Mesenchymal stem cell (in vitro differentiated cells and primary cell): ENCODE measurements at places on chromosomes 11 and 22.

DNA sequence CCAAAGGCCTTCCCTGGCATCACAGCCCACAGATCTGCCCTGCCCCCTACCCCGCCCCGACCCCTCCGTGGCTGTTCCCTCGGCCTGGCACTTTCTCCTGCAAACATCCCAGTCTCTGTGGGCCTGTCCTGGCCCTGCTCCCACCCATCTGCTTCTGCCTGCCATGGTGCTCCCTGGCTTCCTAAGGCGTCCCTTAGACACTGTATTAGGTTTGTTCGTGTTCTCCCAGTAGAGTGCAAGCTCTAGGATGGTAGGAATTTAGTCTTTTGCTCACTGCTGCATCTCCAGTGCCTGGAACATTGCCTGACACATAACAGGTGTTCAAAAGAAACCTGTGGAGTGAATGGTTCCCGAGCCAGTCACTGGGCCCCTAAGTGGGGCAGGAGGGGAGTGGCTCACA is 69.6 kb upstream of the PITPNB start:
- no peaks in the 10 kb centered on the region for H3K27me3 ChIP-seq
- H3K36me3 ChIP-seq = peaks cover 59% of the 10 kb centered on the region
- H3K4me3 ChIP-seq = no peak overlapping the region

- DNase-seq = peak; percentile 38
- H3K27ac ChIP-seq = no peak overlapping the region
- H3K36me3 ChIP-seq = no peaks in the 10 kb centered on the region
- H3K27me3 ChIP-seq = no peaks in the 10 kb centered on the region
- no peak overlapping the region for H3K4me3 ChIP-seq
- no peaks in the 10 kb centered on the region for H3K4me1 ChIP-seq
Measured at GRCh38 chr11:10441091-10441490, 14.0 kb upstream of the AMPD3 start.

DNA sequence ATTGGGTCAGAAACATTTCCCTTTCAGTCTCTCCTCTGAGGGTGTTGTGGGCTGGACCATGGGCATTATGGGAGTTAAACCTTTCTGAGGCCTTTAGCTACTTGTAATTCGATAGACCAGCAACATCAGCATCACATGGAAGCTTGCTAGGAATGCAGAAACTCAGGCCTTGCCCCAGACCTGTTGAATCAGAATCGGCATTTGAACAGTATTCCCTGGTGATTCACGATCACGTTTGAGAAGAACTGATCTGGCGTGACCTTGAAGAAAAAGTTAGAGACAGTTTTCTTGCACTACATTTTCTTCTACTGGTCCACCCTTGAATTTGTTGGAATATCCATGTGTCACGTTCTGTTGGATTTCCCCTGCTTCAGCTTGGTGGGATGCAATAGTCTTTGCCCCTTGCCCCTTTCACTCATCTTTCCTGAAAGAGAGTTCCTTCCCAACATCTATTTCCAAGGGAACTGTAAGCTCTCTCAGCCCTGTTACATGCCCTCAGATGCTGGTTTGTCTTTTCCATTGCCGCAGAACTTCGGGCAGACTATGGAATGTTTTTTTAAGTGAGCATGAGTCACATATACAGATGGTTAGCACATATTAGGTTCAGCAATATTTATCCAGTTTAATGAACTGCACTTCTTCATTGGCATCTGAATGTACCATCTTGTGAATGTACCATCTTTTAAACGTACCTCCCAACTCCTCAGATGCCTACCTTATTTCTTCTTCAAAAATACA is 23.9 kb downstream of the EHF start:
- H3K27ac ChIP-seq = peak overlapping the region; percentile 88
- H3K36me3 ChIP-seq = no peaks in the 10 kb centered on the region
- H3K4me1 ChIP-seq = peaks cover 19% of the 10 kb centered on the region
- no peak overlapping the region for H3K4me3 ChIP-seq

DNA sequence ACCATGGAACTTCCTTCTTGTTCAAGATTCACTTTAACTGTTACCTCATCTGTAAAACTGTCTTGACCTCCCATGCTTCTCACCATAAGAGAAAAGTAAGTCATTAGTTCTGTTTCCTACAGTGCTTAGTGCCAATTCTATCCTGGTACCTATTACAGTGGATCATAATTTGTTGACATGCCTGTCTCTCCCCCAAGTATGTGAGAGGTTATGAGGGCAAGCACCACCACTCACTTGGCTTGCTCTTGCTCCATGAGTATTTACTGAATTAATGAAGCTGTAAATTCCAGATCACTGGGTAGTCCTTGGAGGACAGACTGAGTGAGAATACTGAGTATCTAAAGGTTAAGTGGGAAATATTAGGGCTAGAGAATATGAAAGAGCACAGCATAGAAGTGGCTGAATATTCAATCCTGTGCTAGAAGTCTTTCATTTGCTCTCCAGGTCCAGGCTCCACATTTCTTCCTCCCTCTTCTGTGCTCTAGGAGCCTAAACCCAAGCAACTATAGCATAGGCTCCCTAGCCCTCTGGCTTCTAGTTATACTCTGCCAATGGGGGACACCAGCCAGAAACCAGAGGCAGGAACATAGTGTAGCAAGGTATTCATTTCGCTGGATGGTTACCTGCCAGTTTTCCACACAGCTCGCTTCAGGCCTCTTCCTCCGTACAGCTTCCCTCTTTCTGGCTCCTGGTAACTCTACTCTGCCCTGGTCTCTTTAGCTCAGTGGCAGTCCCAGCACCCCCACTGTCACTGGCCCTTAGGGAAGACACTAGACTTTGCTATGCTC is 118.2 kb upstream of the SLC5A12 start:
- no peaks in the 10 kb centered on the region for H3K27me3 ChIP-seq
- H3K27ac ChIP-seq = peak overlapping the region; percentile 38
- no peak for DNase-seq
- no peak overlapping the region for H3K4me3 ChIP-seq
- peaks cover 3% of the 10 kb centered on the region for H3K4me1 ChIP-seq

GRCh38 chr11:108752297-108752751 is 87.5 kb downstream of the DDX10 start:
- no peaks in the 10 kb centered on the region for H3K4me1 ChIP-seq
- no peak overlapping the region for H3K4me3 ChIP-seq
- no peak for DNase-seq
- H3K27me3 ChIP-seq = no peaks in the 10 kb centered on the region
- H3K27ac ChIP-seq = no peak overlapping the region
- no peaks in the 10 kb centered on the region for H3K36me3 ChIP-seq

DNA sequence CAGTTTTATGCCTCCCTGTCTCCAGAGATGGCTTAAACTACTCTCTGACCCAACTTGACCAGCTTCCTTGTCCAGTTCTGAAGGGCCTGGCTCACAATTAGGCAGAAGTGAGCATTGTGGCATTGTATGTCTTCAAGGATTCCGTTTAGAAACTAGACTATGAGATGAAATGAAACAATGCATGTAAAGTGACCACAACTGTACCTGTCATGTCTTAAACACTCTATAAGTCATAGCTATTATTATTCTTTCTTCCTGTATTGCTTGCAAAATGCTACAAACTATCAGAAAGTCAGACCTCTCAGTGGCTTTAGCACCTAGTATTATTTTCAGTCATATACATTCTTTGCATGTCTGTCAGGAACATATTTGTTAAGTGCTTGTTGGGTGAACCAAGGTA is 127.9 kb upstream of the MTMR2 start:
- no peaks in the 10 kb centered on the region for H3K36me3 ChIP-seq
- H3K4me1 ChIP-seq = peaks cover 5% of the 10 kb centered on the region
- no peak overlapping the region for H3K27ac ChIP-seq
- H3K4me3 ChIP-seq = no peak overlapping the region
- DNase-seq = no peak

- H3K4me1 ChIP-seq = peaks cover 9% of the 10 kb centered on the region
- H3K4me3 ChIP-seq = no peak overlapping the region
- peaks cover 97% of the 10 kb centered on the region for H3K36me3 ChIP-seq
- no peak for DNase-seq
Measured at GRCh38 chr11:2961080-2961479, 31.0 kb downstream of the NAP1L4 start.

DNA sequence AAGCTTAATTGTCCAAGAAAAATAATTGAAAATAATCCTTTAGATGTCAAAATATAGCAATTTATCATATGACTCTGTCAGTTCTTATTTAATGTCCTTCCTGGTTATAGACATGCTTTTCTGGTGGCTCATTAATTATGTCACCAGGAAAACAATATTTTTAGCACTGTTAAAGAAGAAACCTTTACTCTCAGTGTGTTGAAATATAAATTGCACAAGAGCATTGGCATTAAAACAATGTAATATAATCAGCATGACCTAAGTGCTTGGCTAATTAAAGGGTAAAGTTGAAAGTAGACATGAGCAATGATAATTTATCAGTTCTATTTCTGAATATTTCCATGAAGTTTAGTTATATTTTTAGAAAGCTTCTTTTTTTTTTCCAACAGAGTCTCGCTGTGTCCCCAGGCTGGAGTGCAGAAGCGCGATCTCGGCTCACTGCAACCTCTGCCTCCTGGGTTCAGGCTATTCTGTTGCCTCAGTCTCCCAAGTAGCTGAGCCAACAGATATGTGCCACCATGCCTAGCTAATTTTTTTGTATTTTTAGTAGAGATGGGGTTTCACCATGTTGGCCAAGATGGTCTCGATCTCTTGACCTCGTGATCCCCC is 232.3 kb downstream of the JRKL start:
- no peak overlapping the region for H3K27ac ChIP-seq
- no peaks in the 10 kb centered on the region for H3K36me3 ChIP-seq
- no peak overlapping the region for H3K4me3 ChIP-seq

DNA sequence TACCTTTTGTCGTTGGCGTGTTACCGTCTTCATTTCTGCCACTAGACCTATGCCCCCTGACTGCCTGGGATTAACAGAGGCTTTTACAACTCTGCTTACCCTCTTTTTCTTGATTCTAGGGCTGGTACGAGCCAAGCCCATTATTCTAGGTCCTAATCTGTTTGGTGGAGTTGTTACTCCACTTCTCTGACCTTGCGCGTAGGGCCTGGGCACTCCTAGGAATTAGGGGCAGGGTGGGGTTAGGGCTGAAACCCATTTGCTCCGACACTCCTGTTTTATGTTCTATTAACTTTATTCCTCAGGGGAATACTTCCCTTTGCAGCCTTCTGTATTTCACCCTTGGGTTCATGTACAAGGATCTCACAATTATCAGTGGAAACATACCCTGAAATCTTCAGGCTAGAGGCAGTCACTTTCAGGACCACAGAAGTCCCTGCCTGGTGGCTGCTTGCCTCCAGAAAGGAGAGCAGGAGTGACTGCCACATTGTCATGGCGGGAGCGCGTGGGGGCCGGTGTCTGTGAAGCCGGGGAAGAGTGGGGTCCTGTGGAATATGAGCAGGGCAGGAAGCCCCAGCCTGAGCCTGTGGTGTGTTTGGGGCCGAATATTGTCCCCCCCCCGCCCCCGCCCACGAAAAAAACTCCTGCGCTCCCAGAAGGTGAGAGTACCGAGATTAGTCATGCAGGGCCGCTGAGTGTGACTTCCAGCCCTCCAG is 731 bp upstream of the SLC37A2 start:
- H3K4me1 ChIP-seq = peaks cover 14% of the 10 kb centered on the region
- DNase-seq = peak; percentile 11
- H3K27me3 ChIP-seq = no peaks in the 10 kb centered on the region
- H3K36me3 ChIP-seq = no peaks in the 10 kb centered on the region
- H3K4me3 ChIP-seq = peak overlapping the region; percentile 89
- no peak overlapping the region for H3K27ac ChIP-seq

DNA sequence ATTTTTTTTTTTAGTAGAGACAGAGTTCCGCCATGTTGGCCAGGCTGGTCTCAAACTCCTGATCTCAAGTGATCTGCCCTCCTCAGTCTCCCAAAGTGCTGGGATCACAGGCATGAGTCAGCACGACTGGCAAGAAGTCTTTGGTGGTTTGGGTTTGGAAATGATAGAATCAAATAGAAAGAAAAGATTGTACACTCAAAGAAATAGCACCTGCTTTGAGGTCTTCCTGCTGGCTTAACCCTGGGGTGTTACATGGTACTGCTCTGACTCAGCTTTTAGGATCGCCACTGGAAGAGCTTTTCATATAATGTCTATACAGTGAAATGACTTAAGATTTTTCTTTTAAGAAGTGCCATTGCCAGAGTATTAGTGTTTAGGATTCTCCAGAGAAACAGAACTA is 50.2 kb downstream of the JAM3 start:
- peak overlapping the region; percentile 68 for H3K4me3 ChIP-seq
- peak; percentile 67 for DNase-seq
- H3K36me3 ChIP-seq = no peaks in the 10 kb centered on the region
- H3K27me3 ChIP-seq = no peaks in the 10 kb centered on the region

DNA sequence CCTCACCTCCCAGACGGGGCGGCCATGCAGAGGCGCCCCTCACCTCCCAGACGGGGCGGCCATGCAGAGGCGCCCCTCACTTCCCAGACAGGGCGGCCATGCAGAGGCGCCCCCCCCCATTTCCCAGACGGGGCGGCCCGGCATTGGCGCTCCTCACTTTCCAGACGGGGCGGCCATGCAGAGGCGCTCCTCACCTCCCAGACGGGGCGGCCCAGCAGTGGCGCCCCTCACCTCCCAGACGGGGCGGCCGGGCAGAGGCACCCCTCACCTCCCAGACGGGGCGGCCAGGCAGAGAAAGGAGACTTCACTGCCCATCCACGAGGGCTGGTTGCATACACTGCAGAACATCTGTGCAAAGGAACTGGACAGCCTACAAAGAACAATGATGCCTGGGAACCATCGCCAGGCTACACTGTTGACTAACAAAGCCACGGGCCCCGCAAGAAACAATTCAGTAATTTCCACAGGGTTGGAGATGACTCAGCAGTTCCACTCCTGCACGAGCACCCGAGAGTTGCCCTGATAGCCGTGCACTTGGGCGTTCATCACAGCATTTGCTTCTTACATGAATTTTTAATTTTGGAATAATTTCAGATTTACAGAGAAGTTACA is 58.7 kb downstream of the CTTN start:
- no peak overlapping the region for H3K27ac ChIP-seq
- H3K4me1 ChIP-seq = peaks cover 12% of the 10 kb centered on the region
- H3K36me3 ChIP-seq = no peaks in the 10 kb centered on the region
- peak; percentile 68 for DNase-seq

DNA sequence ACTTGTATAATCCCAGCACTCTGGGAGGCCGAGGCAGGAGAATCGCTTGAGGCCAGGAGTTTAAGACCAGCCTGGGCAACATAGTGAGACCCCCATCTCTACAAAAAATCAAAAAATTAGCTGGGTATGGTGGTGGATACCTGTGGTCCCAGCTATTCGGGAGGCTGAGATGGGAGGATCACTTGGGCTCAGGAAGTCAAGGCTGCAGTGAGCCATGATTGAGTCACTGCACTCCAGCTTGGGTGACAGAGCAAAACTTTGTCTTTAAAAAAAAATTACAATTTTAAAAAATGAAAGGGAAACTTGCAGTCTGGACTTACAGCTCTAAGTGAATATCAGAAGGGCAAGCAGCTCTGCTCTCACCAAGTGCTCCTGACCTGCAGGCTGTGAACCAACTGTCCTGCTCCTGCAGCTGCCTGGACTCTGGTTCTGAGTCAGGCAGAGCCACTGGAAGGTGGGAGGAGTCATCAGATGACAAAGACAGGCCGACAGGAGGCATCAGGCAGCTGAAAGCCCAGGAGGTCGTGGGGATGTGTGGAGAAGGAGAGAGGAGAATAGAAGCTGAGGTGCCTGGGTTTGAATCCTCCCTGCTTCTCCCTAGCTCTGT is 9.6 kb downstream of the SMTNL1 start:
- peaks cover 2% of the 10 kb centered on the region for H3K4me1 ChIP-seq
- H3K4me3 ChIP-seq = no peak overlapping the region
- DNase-seq = peak; percentile 60
- peaks cover 20% of the 10 kb centered on the region for H3K36me3 ChIP-seq
- H3K27me3 ChIP-seq = peaks cover 18% of the 10 kb centered on the region
